Stimulated activated CD8-positive, alpha-beta memory T cell treated with anti-CD3 and anti-CD28 coated beads, Interleukin-7, amount 100 ng/mL, for 1 hour (primary cell): ENCODE measurements at places on chromosomes 5 and 9.

DNA sequence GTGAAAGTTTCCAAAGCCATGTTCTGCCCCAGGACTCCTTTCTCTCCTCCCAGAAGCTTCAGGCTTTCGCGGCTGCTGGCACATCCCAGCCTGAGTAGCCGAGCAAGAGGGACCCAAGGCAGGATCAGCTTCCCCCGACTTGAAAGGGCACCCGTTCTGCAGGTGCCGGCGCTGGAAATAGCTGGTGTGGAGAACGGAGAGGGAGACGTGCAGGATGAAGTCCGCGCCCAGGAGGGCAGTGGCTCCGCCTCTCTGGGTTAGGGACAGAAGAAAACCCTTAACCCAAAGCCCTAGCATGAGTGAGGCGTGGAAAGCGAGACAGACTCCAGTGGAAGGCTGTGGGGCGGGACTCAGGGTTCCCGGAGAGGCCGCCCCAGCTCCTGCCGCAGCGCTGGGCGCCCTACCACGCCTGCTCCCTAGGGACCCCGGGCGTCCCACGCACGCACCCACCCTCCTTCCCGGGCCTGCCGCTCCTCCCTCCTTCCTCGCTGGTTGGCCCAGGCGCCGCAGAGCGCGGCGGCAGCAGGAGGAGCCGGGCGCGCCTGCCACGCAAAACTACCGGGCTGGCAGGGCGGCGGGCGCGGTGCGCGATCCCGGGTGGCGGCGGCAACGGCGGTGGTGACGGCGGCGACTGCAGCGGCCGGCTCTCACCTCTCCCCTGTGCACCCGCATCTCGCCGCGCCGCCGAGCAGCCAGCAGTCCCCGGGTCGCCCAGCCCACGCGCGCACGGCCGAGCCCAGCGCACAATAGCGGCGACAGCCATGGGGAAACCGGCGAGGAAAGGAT, at the start of gene SLC1A1:
Gene SLC1A1 (plus strand): TSS at position 550 of the 786 bp plus-strand sequence. CDS start 212 bp downstream, at position 762.
- DNase-seq, result no peak

GRCh38 chr5:156526081-156526925, 199.3 kb downstream of the SGCD start:
- no peak for DNase-seq

- DNase-seq, result no peak
These were observed 15.5 kb downstream of the ATOX1 start for GRCh38 chr5:151742870-151743294.

GRCh38 chr5:126998201-126998631, 32.1 kb downstream of the MARCHF3 start:
- no peak for DNase-seq

GRCh38 chr9:17062497-17062896, 72.3 kb upstream of the CNTLN start:
- no peak for DNase-seq

GRCh38 chr5:156675395-156675794, 174.7 kb upstream of the PPP1R2B start:
- no peak for DNase-seq

GRCh38 chr5:16140417-16140816, 39.2 kb downstream of the MARCHF11 start:
- DNase-seq, result no peak

DNA sequence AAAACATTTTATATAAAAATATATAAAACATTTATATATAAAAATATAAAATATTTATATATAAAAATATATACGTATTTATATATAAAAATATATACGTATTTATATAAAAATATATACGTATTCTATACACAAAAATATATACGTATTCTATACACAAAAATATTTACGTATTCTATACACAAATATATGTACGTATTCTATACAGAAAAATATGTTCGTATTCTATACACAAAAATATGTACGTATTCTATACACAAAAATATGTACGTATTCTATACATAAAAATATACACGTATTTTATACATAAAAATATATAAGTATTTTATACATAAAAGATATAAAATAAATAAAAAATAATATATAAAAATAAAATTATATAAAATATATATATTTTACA, 323.6 kb downstream of the HCN1 start:
- DNase-seq, result no peak

- no peak for DNase-seq
These were observed 29.4 kb upstream of the ADAMTS2 start for GRCh38 chr5:179374506-179375235.

- DNase-seq, result no peak
These were observed 117.4 kb downstream of the PRKACG start for GRCh38 chr9:68896486-68896885.

DNA sequence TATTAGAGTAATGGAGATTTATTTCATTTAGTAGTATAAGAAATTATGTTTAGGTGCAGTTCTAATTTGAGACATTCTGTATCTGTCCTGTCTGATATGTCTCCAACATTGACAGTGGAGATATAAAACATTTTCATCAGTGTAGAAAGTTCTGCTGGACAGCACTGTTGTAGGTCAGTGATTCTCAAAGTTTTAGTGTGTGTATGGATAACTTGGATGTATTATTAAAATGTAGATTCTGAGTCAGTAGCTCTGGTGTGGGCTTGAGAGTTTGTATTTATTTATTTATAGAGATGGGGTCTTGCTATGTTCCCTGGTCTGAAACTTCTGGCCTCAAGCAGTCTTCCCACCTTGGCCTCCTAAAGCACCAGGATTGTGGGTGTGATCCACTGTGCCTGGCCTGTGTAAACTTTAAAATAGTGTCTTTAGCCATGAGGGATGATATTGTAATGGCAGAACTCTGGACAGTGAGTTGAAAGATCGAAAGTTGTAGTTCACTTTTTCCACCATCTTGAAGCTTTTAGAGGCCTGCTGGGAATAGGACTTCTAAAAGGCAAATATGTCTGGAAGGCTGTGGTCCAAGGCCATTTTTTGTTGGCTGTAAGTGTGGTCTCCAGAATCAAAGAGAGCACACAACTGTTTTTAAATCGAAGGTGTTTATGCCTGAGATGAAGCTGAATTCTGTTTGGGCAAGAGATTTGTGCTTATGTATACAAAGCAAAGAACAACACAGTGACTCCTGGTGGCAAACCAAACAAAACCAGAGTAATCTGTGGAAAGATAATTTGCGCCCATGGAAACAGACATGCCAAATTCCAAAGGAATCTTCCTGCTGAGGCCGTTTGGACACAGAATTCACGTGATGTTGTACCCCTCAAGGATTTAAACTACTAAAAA, 12.4 kb downstream of the UBAP1 start:
- DNase-seq, result no peak

GRCh38 chr9:110526426-110526825, 53.1 kb downstream of the SVEP1 start:
- no peak for DNase-seq

DNA sequence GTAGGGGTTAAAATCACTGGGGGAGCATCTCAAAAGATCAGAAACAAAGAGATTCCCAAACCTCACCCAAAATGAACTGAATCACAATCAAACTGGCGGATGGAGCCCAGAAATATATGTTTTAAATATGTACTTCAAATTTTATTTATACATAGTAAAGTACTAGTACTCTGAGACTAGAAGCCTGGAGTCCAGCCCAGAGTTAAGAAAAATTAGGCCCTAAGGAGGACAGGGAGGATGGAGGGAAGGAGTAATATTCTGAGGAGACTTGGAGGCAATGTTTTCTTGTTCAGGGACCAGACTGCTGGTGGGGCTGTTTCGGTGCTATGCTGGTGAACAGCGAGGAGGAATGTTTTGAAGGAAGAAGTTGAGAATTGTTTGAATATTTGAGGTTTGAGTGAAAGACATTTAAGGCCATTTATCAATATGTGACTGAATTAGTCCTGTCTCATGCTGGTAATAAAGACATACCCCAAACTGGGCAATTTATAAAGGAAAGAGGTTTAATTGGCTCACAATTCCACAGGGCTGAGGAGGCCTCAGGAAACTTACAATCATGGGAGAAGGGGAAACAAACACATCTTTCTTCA, 552.4 kb upstream of the DAB2 start:
- no peak for DNase-seq

DNA sequence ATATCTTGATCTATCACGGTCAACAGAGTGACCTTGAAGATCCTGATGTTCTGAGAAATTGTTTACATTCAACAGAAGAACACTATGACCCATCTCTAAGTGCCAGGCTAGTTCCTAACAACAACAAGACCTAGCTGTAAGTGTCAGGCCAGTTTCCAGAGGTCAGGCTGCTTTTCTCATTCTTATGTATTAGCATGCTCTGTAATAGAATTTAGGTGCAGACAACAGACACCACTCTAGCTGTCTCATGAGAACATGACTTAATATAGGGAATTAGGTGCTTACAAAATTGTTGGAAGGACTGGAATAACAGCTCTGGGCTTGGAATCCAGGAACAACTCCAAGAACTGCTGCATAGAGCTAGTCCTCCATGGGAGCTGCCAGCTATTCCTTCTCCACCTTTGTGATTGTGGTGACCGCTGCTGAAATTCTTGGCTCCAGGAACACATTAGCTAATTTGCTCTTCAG, 138.7 kb downstream of the SNX18 start:
- no peak for DNase-seq

GRCh38 chr5:56759521-56760216, 55.7 kb upstream of the MAP3K1 start:
- no peak for DNase-seq

DNA sequence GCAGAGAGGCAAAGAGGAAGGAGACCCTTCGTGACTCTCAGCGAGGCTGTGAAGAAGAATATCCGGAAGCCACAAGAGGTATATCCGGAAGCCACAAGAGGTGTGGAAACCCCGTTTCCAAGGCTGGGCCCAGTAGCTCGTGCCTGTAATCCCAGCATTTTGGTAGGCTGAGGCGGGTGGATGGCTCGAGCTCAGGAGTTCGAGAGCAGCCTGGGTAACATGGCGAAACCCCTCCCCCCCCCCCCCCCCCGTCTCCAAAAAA, 612 bp upstream of the BBLN start:
- DNase-seq, result no peak
